ENCODE measurements at places on chromosomes 1 and 21.

- DNase-seq, result no peak
Observed at GRCh38 chr1:28560886-28561285, 8.0 kb downstream of the TRNAU1AP start.

- DNase-seq, result no peak
Observed at GRCh38 chr21:44759628-44760285, 41.9 kb downstream of the UBE2G2 start.

- DNase-seq, result no peak
Observed at GRCh38 chr1:70140894-70141293, 64.5 kb downstream of the LRRC40 start.

DNA sequence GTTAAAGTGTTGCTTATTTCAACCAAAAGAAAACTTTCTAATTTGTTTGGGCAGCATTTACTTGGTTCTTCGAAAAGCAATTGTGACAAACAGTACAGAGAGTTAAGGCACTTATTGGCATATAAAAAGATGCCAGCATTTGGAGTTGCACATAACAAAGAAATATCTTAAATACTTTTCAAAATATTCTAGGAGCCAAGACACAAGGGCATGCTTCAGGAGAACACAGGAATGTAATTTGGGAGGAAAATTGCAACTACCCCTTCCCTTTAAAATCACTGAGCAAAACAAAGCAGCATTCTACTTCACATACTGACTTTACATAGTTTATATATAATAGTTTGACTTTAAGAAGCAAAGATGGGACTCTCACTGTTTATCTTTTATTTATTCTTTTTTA lies 4.6 kb upstream of the TIE1 start:
- DNase-seq, result no peak

DNA sequence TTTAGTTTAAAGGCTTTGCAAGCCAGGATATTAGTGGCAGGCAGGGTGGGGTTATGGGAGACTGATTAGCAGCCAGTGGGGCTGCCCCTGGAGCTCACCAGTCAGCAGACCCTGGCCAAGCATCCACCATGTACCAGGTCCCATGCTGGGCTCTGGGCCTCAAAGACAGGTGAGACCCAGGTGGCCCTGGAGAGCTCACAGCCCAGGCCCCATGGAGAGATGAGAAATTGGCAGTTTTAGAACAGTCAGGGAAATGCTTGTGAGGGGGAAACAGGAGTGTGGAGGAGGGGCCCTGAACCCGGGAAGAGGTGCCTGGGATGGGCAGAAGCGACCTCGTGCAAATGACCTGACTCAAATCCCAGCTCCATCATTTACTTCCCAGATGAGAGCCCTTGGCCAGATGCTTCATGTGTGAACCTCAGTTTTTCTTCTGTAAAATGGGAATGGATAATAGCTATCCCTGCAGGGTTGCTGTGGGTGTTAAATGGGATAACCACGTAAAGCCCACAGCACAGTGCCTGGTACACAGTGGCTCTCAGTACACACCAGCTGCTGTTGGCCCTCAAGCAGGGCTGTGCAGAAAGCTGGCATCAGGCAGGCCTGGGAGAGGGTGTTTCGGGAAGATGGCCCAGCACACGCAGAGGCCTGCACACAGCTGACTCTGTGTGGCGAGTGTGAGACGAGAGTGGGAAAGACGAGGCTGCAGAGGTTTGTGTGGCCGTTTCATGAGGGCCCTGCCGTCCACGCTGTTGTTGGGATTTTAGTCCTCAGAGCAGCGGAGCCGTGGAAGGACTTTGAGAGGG lies 518.5 kb downstream of the PTPRU start:
- DNase-seq, result no peak

- no peak for DNase-seq
Observed at GRCh38 chr1:6370006-6370405, 23.6 kb downstream of the ACOT7 start.

DNA sequence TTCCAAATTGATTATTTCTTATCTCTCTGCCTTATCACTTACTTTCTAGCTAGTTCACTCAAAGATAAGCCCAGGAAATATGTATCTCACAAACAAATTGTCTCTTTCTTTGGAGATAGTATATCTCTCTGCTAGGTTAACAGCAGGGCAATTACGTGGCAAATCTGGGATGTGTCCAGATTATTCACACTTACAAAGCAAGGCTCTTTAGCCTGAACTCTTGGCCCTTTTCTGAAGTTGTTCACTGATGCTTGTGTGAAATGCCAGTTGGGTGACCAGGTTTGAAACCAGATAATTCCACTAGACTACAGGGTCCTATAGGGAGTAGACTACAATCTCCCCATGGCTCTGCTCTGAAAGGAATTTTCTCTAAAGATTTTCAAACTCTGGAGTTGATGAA lies 30.8 kb upstream of the FAM78B start:
- no peak for DNase-seq

- no peak for DNase-seq
Observed at GRCh38 chr1:204358605-204359004, 1.1 kb downstream of the PLEKHA6 start.

DNA sequence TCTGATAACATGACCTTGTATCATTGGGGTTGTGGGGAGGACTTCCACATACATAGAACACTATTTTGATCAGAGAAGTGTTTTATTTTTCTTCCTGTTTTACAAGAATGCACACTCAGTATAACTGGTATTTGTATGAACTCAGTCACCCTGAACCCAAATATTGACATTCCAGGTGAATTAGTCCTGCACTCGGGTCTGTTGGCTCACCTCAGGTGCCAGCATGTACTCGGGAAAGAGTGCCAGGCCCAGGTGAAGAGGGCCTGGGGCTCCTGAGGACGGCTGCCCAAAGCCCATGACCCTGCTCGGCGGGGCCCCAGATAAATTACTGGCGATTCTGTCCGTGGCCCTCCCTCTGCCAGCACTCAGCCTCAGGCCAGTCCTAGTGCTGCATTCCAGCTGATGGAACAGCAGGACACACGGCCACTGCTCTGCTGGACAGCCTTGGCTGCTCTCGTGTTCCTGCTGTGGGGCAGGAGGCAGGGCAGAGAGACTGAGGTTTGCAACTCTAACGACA lies 75.4 kb upstream of the TMPRSS2 start:
- no peak for DNase-seq

GRCh38 chr1:87852410-87853161 lies 523.9 kb downstream of the LMO4 start:
- DNase-seq, result no peak

GRCh38 chr1:225866061-225866837 lies 15.9 kb downstream of the TMEM63A start:
- no peak for DNase-seq

- DNase-seq, result no peak
Observed at GRCh38 chr1:83508485-83509151, 490.3 kb downstream of the TTLL7 start.

GRCh38 chr1:91224878-91225277 lies 179.8 kb downstream of the HFM1 start:
- DNase-seq, result no peak

- DNase-seq, result no peak
Observed at GRCh38 chr21:42291751-42292562, 23.3 kb downstream of the TFF3 start.

DNA sequence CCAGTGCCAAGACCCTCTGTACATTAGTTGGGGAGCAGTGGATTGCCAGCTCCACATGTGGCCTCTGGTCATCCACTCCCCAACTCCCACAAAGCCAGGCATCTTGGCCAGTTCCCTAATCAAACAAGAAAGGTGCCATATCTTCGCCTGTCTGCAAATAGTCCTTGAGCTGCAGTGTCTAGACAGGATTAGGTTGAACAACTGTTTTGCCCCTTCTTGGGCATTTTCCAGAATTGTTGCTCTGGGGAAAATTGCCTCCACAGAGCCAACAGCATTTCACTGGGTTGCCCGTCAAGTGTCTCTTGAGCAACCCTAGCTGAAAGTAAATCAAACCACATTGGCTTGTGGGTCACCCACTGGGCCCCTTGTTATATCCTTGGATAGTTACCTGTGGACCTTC lies 109.3 kb downstream of the GDAP2 start:
- no peak for DNase-seq

GRCh38 chr1:33359931-33360330 lies 39.0 kb upstream of the A3GALT2 start:
- DNase-seq, result no peak

GRCh38 chr1:212630158-212630900 lies 21.8 kb downstream of the ATF3 start:
- no peak for DNase-seq

DNA sequence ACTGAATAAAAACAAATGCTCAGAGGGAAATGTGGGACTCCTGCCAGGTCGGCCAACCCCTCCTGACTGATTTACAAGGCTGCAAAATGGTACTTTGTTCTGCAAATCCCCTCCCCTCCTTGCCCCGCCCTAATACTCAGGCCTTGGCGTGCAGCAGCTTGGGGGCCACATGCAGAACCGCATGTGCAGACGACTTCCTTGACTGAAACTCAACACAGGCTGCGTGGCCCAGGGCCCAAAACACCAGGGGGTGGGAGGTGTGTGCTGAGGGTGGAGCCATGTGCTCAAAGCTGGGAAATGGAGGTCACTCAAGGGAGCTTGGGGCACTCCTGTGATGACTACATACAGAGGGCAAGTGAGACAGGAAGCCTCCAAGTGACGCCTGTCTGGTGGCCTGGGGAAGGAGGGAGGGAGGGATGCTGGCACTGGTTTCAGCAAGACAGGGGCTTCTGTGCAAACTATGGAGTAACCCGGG lies 87.2 kb downstream of the MRPL37 start:
- DNase-seq, result peak; percentile 63

- DNase-seq, result no peak
Observed at GRCh38 chr1:87853576-87854351, 525.1 kb downstream of the LMO4 start.

- DNase-seq, result no peak
Observed at GRCh38 chr1:166127003-166127402, 39.8 kb downstream of the FAM78B start.

DNA sequence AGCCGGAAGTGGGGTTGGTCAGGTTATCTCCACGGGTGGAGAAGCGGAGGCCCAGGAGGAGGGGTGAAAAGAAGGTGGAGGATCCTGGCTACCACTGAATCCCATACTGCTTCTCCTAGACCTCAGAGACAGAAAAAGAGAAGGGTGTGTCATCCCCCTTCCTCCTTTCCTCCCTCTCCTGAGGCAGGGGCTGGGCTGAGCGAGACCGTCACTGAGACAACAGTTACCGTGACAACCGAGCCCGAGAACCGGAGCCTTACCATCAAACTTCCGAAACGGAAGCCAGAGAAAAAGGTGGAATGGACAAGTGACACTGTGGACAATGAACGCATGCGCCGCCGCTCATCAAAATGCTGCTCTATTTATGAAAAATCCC lies 42.1 kb upstream of the NBPF3 start:
- DNase-seq, result no peak

GRCh38 chr1:234861024-234861620 lies 251.1 kb upstream of the IRF2BP2 start:
- DNase-seq, result no peak

DNA sequence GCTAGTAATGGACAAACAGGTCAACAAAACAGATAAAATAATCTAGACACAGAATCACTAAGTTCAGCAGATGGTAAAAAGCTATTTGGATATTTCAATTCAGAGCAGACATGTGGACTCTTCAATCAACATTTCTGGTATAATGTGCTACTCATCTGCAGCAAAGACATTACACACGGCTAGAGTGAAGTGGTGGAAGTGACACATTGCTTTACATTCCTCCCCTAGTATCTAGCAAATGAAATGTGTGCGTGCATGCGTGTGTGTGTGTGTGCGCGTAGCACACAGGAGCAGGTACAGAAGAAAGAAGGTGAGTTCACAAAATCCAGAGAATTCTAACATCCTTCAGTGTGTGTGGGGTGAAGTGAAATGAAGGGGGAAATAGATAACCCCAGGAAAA lies 8.3 kb downstream of the AHCTF1 start:
- no peak for DNase-seq

GRCh38 chr1:217275655-217276398 lies 355.1 kb downstream of the GPATCH2 start:
- DNase-seq, result no peak

DNA sequence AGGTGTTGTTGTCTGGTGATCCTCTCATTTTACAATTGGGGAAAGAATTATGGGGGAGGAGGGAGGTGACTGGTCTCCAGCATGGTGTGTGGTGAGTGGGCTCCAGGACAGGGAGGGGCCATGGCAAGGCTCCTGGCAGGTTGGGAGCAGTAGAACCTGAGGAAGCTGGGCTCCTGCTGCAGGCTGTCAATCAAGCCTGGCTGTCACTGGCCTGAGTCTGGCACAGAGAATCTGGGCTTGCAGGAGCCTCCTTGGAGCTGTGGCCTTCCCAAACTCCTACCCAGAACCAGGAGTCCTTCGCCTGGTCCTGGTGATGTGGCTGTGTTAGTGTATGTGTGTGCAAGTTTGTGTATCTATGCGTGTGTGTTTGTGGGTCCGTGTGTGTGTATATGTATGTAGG lies 131.9 kb upstream of the CSF3R start:
- DNase-seq, result no peak

- DNase-seq, result no peak
Observed at GRCh38 chr21:14523234-14523633, 22.9 kb downstream of the SAMSN1 start.

DNA sequence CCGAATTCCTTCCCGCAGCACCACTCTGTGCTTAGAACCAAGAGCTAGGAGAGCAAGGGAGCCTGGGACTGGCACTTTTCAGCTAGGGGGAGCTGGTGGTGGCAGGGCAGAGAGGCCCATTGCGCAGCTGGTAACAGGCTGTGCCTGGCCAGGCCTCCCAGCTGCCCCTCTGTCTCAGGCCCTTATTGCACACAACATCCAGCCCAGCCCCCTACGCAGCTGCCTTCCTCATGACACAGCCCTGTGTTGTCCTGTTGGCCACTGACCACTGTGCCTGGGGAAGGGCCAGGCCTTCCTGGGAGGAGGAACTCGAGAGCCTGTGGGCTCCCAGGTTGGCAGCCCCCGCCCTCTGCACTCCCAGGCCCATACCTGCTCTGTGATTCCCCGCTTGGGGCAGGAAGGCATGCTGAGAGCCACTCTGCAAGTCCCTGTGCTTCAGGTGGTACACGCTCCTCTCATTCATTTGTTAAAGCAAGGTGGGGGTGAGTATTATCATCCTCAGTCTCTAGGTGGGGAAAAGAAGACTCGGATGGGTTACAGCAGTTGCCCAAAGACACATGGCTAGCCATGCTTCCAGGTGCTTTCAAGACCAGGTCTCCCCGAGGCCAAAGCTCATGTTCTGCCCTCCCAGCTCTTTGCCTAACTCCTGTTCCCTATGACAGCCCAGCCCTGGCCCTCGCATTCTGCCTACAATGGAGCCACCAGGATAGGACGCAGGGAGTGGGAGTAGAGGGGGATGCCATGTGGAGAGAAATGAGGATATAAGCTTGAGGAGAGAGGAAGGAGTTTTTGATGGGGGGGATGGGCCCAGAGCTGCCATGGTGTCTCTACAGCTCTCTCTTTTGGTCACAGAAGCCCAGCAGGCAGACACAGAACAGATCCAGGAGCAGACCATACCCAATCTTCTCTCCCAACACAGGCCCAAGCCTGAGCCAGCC lies 81.8 kb downstream of the TMEM53 start:
- DNase-seq, result no peak

GRCh38 chr1:182995894-182996293 lies 27.3 kb upstream of the LAMC1 start:
- no peak for DNase-seq

GRCh38 chr1:65765631-65766030 lies 27.1 kb upstream of the PDE4B start:
- no peak for DNase-seq
